ENCODE measurements at places on chromosomes 16 and 17. TPM values are rescaled to one million over a fixed set of nuclear protein-coding genes. Genes with fewer than 3 reads are reported as not detected.
A peak's percentile ranks its signal among the peaks of the same experiment; 100 is the strongest.

DNA sequence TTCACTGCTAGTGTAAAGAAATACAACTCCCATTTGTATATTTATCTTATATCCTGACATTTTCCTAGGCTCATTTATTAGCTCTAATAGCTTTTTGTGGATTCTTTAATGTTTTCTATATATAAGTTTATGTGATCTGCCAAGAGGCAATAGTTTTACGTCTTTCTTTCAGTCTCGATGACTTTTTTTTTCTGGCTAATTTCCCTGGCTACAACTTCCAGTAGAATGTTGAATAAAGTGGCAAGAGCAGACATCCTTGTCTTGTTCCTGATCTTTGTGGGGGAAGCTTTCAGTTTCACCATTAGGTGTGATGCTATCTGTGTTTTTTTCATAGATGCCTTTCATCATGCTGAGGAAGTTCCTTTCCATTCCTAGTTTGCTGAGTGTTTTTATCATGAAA is 43.9 kb upstream of the ABCA3 start:
- no peak for DNase-seq

The ZNF624 gene
- total RNA-seq, result 3.6 TPM

GRCh38 chr17:37774504-37774903 is 29.6 kb upstream of the HNF1B start:
- DNase-seq, result no peak

DNA sequence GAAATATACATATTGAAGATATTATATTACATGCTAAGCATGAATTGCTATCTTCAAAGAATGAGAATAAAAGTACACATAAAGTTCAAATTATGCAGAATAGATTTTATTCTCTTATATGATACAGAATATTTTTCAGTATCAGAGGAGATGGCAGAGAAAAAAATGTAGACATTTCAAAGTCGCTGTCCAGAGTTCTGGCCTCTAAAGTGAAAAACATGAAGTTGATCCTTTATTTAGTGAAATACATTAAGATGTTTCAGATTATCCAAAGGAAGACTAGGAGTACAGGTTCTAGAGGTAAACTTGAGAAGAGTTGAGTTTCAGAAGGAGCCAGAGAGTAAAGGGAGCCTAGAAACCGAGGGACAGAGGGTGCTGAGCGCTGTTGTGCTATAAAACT is 303.6 kb downstream of the UTP18 start:
- no peak for DNase-seq

The OR2C1 gene
- 0.29 TPM for total RNA-seq

The CACNA1G gene
- total RNA-seq, result 2.6 TPM

The TBX6 gene
- 0.98 TPM for total RNA-seq

DNA sequence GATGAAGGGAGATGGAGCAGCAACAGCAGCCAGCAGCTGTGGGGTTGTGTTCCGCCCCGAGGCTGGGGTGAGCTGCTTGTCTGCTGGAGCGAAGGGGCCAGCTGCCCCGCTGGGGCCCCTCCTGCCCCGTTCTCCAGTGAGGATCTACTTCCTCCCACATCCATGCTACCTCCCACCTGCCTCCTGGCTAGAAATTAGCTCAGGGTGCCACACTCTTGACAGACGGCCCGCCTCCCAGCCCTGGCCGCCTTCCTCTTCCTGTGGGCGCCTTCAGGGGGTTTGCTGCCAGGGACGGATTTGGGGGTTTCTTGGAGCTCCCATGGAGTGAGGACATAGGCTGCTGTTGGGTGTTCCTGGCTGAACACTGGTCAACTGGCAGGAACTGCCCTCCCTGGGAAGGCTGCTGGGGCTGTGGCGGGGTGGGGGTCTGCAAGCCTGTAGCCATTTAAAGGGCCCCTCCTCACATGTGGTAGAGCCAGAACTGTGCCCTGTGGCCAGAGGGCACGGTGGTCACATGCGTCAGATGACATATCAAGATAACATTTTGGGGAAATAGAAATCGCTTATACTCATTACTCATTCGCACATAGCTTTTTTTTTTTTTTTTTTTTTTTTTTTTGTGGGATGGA is 13.1 kb downstream of the TBC1D24 start:
- no peak for DNase-seq

GRCh38 chr17:37305406-37305905 is 70.3 kb upstream of the C17orf78 start:
- no peak for DNase-seq

The KRTAP4-16 gene
- not detected for total RNA-seq

The P3H4 gene
- 14.9 TPM for total RNA-seq

The TMIGD1 gene
- not detected for total RNA-seq

DNA sequence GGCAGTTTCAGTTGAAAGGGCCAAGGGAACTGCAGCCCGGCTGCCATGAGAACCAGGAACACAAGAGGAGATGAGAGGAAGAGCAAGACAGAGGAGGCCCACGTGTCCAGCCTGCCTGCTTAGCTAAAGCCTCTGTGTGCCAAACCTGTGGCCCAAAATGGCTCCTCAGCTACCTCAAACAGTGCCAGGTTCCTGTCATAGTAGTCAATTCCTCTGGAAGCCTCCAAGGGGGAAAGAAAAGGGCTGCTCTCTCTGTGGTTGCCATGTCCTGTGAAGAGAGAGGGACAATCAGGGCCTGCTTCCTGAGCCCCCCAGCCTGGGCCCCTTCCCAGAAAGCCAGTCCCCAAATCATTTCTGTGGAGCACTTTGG is 5.2 kb downstream of the SLC12A4 start:
- DNase-seq, result no peak

- DNase-seq, result no peak
These were observed 211.5 kb upstream of the TNRC6C start for GRCh38 chr17:77746896-77747554.

DNA sequence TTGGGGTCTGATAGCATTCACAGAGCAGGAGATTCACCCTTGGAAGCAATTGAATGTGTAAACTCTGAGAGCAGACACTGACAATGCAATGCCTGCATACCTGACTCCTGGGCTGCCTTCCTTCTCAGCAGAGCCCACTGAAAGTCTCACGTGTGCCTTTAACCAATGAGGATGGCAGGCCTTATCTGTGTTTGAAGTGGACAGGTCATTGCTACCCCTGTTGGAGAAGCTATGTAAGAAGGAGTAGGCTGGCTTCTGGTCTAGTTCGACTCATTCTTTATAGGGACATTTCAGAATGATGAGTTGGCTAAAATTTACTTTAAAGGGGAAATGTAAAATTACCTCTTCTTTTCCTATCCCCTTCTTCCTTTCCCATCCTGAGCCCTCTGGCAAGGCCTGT is 446.3 kb downstream of the SLC39A11 start:
- DNase-seq, result no peak

The CFAP119 gene
- total RNA-seq, result 13.4 TPM

GRCh38 chr17:55434721-55435120 is 13.1 kb upstream of the MMD start:
- DNase-seq, result no peak

The ANKFY1 gene
- total RNA-seq, result 42.1 TPM

DNA sequence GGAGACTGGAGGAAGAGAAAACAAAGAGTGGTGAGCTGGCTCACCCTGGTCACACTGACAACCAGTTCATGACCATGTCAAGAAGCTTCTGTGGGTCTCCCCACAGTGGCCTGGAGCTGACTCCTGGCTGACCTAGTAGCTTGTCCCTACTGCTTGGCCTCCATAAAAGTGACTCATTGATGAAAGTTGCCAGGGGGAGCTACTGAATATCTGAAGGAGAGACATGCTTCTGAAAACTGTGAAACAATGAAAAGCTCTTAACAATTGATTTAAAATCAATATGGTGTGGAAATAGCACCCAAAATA is 22.0 kb downstream of the SMPD3 start:
- DNase-seq, result peak; percentile 37

The CLEC10A gene
- 15.8 TPM for total RNA-seq

DNA sequence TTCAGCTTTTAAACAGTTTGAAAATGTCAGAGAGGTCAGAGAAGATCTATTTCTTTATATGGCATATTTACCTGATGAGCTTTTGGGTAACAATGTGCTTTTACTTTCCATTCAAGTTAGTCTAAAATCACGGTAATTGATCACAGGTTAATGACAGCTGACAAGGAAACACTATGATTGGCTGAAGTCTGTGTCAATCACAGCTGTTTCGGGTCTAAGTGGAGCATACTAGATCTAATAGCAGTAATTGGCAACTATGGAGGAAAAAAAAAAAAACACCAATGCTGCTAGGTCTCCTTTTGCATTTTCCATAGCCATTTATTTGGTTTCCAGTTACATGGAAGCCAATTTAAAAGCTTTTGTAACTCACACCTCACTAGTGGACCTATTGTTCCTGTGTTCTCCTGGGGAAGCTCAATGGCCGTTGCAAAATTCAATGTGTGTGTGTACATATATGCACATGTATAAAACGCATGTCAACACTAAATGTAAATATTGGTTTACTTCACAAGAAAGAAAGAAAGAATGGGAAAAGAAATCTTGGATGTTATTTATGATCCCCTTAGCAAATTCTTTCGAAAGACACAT is 568.3 kb upstream of the ZFHX3 start:
- no peak for DNase-seq

DNA sequence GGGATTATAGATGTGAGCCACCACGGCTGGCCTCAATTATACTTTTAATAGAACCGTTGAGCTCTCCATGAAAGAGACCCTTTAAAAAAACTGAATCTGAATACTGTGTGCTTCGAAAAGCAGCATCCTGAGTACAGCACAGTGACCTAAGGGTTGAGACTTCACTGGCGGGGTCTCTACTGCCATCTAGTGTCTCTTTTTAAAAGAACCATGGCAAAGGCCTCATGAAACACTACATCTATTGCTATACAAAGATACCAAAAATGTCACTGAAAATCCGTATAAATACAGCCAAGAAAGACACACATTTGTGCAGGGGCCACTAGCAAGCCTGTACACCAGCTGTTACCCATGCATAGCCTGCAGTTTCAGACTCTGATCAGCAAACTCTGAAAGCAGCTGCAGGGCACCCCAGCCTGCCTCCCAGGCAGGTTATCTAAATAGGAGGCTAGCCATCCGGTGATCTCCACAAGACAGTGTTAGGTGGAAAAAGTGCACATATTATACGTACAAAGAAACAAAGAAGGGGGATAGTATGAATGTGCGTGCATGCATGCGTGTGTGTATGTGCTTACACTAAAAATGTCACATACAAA is 35.3 kb downstream of the NPLOC4 start:
- DNase-seq, result no peak

DNA sequence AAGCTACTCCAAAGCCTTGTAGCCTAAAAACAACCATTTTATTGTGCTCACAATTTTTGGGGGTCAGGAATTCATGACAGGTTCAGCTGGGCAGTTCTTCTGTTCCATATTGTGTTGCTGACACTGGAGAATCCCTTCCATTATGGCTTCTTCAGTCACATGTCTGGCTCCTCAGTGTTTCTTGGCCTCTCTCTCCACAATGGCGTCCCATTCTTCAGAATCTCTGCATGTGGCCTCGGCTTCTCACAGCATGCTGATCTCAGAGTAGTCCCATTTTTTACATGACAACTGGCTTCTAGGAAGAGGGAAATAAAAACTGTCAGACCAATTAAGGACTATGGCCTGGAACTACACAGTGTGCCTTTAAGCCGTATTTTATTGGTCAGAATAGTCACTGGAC is 49.7 kb downstream of the NF1 start:
- no peak for DNase-seq

The GINS2 gene
- total RNA-seq, result 1.1 TPM

The CCL16 gene
- not detected for total RNA-seq

- no peak for DNase-seq
These were observed 16.0 kb downstream of the NSRP1 start for GRCh38 chr17:30132615-30133014.

- DNase-seq, result no peak
These were observed 170.6 kb downstream of the GSG1L start for GRCh38 chr16:27892879-27893278.

- peak; percentile 27 for DNase-seq
These were observed 55.2 kb downstream of the NKD1 start for GRCh38 chr16:50603206-50604064.

- DNase-seq, result peak; percentile 71
These were observed 1.4 kb downstream of the CENPX start for GRCh38 chr17:82021107-82021899.

GRCh38 chr17:18028952-18029540 is 9.9 kb downstream of the ATPAF2 start:
- DNase-seq, result no peak

GRCh38 chr17:50192618-50193291 is 8.7 kb downstream of the COL1A1 start:
- DNase-seq, result no peak

- DNase-seq, result no peak
These were observed 92.6 kb downstream of the DNAH17 start for GRCh38 chr17:78484271-78485246.

GRCh38 chr16:84332975-84333684 is 35.2 kb upstream of the ATP2C2 start:
- no peak for DNase-seq

The CDT1 gene
- 1.3 TPM for total RNA-seq

GRCh38 chr17:80781807-80782277 is 209.8 kb upstream of the CHMP6 start:
- DNase-seq, result no peak

DNA sequence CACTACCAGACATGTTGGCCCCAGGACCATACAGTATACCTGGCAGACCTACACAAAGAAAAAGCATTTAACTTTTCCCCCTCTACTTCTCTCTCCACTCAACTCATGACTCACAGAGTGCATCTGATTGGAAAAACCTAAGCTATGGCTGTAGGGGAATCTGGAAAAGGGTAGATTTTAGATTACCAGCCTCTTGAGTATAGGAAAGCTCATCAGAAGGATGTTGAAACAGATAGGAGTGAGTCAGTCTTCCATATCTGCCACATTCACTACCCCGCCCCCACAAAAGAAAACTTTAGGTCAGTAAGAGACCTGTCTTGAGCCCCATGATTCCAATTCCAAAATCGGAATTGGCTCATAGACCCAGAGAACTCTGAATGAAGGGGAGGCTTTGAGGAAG is 12.3 kb downstream of the KRT9 start:
- DNase-seq, result no peak

All from breast epithelium (tissue), 4 donors.